ENCODE measurements at places on chromosomes 5 and 9.

GRCh38 chr5:110159202-110159601, 469.5 kb downstream of the MAN2A1 start:
- peak; percentile 15 for DNase-seq

- DNase-seq: no peak
These were observed 27.1 kb downstream of the RUFY1 start for GRCh38 chr5:179577286-179577960.

DNA sequence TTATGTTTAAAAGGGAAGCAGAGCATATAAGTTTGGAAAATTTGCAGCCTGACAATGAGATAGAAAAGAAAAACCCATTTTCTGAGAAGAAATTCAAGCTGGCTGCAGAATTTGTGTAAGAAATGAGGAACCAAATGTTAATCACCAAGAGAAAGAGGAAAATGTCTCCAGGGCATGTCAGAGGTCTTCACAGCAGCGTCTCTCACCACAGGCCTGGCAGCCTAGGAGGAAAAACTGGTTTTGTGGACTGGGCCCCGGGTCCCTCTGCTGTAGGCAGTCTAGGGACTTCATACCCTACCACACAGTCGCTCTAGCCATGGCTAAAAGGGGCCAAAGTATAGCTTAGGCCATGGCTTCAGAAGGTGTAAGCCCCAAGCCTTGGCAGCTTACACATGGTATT, 32.1 kb upstream of the HSD17B4 start:
- DNase-seq: no peak

DNA sequence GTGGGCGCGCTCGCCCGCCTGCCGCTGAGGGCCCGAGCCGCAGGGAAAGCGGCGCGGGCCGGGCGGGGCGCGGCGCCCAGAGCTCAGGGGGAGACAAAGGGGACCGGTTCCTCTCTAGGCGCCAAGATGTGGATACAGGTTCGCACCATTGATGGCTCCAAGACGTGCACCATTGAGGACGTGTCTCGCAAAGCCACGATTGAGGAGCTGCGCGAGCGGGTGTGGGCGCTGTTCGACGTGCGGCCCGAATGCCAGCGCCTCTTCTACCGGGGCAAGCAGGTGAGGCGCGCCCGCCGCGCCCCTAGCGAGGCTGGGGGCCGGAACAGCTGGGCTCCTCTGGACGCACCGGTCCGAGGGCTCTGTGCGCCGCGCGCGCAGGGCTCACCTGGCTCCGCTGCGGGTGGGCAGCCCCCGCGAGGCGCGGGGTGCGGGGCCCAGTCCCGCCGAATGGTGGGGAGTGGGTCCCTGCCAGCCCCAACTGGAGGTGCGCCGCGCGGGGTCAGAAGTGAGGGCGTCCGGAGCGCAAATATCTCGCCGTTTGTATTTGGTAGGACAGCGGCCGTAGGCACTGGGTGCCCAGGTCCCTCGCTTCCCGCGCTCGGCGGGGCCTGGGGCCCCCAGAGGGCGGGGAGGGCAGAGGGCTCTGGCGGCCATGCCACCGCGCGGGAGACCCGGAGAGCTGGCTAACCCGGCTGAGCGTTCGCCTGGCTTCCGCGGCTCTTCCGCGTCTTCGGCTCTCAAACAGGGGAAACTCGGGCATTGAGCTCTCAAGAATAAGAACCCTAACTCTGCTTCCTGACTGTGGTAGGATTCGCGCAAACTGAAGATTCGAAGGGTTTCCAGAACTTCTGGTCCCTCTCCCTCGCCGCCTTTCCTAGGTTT, 607 bp downstream of the UHRF2 start:
- DNase-seq: peak; percentile 5

DNA sequence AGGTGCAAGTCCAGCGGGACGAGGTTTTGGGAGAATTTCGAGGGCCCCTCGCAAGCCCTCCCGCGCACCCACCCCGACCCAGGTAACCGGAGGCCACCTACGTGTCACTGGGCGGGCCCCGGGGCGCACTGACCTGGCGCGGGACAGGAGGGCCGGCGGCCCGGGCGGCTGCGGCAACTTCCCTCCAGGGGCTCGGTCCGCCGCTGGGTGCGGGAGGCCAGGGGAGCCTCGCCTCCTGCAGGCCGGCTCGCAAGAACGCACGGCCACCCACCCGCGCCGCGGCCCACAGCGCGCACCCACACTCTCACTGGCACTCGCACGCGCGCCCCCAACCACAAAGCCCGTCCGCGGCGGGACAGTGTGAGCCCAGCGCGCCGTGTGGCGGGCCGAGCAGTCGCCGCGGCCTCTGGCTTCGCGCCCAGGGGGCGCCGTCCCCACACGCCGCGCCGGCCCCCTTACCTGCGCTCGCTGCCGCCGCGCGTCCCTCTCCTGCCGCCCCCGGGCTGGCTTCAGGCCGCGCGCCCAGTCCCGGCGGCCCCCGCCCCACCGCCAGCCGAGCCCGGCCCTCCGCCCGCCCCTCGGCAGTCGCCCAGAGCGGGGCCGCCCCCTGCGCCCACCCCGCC, 451 bp downstream of the LPAR1 start:
- peak; percentile 49 for DNase-seq

- DNase-seq: no peak
These were observed 176.2 kb downstream of the IRX2 start for GRCh38 chr5:2575292-2575691.

DNA sequence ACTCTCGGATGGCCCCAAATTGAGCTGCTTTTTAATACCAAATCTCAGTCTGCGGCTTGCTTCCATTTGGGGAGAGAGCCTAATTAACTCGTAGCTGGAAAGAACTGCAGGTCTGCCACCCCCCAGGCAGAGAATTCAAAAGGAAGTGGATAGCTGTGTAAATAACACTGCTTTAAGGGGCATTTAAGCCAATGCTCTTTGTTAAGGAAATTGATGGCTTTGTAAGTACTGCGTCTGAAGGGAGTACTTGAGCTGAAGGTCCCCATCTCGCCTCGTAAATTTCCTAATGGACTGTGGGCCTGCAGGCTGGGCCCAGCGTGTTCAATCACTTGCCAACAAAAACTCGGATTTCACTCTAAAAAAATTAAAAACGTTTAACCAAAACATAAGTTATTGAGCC, 132.7 kb downstream of the PAPPA start:
- no peak for DNase-seq

DNA sequence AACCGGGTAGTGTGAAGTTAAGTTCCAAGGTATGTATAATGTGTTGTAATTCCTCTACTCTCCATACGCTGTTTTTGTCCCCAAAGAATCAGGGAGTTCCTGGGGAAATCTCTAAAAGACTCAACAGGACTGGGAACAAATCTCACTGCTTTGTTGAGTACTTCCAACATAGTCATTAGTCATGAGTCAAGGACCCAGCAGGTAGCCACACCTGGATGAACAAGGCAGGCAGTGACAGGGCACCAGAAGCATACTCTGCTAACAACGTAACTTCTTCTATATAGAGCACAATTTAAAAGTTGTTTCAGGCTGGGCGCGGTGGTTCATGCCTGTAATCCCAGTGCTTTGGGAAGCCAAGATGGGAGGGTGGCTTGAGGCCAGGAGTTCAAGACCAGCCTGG, 126.8 kb downstream of the SLC1A3 start:
- no peak for DNase-seq

- DNase-seq: no peak
These were observed 37.7 kb upstream of the HMCN2 start for GRCh38 chr9:130227833-130228232.

DNA sequence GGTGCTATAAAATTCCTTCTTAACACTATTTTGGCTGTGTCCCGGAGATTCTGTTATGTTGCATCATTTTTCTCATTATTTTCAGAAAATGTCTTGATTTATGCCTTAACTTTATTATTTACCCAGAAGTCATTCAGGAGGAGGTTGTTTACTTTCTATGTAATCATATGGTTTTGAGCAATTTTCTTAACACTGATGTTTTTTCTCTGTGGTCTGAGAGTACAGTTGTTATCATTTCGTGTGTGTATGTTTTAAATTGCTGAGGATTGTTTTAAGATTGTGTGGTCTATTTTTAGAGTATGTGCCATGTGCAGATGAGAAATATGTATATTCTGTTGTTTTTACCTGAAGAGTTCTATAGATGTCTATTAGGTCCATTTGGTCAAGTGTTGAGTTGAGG, 498.1 kb upstream of the ZNF608 start:
- DNase-seq: no peak

- DNase-seq: no peak
These were observed 270.8 kb downstream of the NTRK2 start for GRCh38 chr9:84940294-84940693.

- DNase-seq: no peak
These were observed 227.5 kb upstream of the NR4A3 start for GRCh38 chr9:99594056-99594780.

DNA sequence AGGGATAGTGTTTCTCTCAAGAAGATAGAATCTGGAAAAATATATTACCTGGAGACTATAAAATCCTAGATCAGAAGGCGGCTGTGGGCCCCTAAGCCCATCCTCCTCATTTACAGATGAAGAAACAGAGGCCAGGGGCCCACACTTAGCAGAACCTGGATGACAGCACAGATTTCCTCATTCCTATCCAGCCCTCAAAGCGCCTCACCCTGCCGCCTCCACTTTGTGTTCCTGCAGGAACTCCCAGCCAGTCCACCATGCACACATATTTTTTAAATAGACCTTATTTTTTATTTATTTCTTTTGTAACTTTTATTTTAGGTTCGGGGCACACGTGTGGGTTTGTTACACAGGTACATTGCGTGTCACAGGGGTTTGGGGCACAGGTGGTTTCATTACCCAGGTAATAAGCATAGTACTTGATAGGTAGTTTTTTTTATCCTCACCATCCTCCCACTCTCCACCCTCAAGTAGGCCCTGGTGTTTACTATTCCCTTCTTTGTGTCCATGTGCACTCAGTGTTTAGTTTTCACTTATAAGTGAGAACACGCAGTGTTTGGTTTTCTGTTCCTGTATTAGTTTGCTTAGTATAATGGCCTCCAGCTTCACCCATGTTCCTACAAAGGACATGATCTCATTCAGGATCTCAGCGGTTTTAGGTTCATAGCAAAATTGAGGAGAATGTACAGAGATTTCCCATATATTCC, 85.5 kb upstream of the MAP1B start:
- DNase-seq: no peak

Data from RPMI7951 (cell line).